ENCODE measurements at places on chromosomes 1 and 21.

DNA sequence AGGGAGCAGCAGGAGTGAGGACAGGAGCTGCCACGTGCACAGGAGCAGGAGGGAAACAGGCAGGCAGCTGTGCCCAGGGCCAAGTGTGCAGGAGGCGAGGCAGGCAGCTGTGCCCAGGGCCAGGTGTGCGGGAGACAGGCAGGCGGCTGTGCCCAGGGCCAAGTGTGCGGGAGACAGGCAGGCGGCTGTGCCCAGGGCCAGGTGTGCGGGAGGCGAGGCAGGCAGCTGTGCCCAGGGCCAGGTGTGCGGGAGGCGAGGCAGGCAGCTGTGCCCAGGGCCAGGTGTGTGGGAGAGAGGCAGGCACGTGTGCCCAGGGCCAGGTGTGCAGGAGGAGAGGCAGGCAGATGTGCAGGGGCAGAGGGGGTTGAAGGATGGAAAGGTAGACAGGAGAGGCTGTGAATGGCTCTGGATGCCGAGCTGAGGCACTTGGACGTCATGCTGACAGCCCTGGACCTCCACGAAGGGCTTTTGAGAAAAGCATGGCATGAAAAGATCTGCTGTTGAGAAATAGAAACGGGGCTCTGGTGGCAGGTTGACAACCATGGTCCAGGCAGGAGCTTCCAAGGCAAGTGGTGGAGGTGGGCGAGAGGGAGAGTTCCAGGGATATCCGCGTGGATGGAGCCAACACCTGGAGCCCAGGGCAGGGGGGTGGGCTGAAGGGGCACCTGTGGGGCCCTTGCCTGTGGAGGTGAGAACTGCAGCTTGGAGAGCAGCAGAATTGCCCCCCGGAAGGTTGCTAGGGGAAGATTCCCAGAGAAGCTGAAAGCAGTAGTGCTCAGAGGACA lies 19.1 kb upstream of the NPHP4 start:
- no peak for DNase-seq

DNA sequence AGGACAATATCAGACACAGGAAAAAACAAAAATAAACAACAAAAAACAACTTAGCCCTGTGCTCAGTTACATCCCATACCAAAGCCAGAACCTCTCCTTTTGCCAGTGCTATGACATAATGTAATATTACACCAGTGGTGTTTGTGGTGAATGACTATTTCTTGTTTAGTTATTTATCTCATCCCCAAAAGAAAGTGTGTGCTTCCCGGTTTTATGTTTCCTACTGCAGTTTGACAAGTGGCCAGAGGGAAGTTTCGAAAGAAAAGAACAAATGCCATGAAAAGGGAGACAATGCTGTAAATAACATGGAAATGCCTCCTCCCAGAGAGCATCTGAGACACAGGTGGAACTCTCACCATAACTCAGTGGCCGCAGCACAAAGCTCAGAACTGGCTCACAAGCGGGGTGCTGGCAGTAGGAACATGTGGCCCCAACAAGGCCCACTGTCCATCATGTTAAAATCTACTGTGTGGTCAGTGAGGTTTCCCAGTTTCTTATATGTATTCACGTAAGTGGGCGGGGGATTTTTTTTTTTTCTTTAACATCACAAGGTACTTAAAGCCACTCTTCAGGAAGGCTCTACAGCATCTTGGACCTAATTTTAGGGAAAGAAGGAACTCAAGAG lies 158.2 kb downstream of the BARHL2 start:
- no peak for DNase-seq

DNA sequence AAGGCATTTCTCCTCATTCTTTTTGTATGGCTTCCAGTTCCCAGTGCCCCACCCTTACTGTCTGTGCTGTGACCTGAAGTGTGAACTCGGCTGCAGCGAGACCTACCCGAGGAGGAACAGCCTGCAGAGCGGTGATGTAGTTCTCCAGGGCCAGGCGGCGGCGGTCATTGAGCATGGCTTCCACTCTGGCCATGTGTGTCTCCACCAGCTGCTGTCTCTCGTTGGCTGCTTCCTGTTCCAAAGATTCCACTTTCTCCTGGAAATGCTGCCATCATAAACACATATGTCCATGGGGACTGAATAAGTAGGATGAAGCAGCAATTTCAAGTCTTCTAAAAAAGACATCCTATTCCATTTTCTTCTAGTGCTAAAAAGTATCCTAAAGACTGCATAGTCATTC lies 195.6 kb downstream of the APP start:
- no peak for DNase-seq

DNA sequence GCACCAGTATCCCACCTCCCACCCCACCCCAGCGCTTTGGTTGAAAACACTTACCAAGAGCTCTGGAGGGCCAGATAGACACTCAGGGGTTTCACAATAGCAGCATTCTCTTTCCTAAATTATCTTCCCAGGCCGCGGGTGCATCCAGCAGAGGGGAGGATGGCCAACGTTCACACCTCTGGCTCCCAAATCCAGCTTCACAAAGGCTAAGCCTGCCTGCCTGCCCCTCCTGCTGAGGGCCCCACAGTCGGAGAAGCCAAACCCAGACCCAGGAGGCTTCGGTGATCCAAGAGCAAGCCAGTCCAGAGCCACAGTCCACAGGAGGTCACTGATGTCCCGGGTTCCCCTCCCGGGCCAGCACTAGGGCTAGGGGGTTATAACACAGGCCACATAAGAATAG lies 231.9 kb downstream of the TRABD2B start:
- DNase-seq = no peak

DNA sequence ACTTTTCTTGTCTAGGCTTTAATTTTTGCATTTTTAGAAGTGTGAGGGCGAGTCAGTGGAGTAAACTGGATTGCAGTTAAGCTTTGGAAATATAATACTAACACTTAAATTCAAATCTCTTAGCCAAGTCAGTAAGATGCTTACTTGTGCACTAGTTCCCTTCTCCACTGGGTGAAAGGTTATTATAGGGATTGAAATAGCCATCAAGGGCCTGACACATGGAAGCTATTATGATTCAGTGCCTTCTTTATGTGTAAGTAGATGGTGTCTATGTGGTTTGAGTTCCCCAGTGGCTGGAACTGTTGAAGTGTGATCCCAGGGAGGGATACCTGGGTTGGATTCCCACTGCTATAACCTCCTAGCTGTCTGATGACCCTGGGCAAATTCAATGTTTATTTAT lies 24.7 kb upstream of the DMRTA2 start:
- no peak for DNase-seq

DNA sequence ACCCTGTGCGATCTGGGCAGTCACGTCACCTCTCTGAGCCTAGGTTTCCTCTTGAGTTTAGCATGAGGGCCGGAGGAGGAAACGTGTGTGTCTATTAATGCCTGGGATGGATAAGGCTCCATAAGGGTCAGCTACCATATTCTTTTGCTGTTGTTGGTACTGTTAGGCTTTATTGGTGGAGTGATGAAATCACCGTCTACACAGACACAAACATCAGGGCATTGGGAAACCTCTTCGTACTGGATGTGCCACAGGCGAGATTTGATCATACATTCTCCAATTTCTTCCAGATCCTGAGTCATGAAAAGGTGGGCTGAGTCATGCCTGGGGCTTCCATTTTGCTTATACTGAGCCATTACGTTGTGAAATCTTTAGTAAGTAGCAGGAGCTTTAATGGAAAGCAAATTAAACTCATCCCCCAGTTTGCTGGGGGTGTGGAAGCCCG lies 24.9 kb upstream of the GRHL3 start:
- no peak for DNase-seq

DNA sequence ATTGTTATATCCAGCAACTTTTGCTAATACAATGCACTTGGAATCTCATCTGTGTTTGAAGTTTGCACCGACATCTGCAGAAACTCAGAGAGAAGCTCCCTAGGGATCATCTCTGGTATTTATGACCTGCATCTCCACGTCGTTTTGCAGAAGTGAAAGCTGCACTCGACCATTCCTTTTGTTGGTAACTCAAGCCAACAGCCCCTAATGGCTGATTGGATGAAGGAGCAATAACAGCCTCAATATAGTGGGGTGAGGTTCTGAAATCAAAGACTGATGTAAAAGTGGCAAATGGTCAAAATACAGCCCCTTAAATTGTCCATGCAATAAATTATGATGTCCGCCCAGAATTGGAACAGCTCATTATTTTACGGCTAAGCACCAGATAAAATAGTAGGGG lies 344.2 kb upstream of the KAZN start:
- no peak for DNase-seq

- DNase-seq = no peak
Observed at GRCh38 chr1:67830928-67831830, 2.1 kb downstream of the GNG12 start.

- DNase-seq = no peak
Observed at GRCh38 chr21:36664662-36664990, 34.3 kb upstream of the SIM2 start.

- DNase-seq = no peak
Observed at GRCh38 chr21:36576441-36576840, 96.5 kb upstream of the CLDN14 start.

DNA sequence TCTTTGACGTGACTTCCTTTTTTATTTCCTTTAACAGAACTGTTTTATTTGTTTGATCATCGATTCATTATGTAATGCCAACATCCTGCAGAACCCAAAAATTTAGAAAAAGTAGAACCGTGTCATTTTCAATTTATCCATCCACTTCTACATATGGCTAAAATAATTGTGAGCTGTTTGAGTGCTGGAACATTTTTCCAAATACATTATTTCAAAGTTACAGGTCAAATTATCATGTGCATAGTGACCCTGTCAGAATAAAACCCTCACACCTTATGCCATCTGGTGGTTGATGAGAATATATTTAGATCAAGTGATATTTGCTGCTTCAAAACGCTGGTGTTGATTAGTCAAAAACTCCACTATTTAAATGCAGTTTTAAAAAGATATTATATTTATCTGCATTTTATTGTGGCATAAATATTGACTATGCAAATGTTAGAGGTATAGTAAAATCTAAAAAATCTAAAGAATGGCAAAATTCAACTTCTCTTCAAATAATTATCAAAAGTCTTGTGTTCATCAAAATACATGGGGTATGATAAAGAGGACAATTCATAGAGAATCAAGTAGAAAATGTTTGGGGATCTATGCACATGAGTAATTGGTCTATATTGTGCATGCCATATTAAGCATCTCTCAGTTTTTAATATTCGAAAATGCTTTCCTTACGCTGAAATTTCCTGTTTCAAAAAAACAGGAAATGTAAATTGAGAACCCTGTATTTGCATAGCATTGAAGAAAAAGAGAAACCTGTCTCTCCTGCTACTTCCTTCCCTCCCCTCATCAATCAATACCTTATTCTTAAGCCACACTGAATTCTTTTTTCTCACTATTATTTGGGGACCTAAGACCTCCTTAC lies 39.7 kb downstream of the UBE2U start:
- DNase-seq = peak; percentile 74

GRCh38 chr1:54548389-54549044 lies 489 bp downstream of the ACOT11 start:
- no peak for DNase-seq

DNA sequence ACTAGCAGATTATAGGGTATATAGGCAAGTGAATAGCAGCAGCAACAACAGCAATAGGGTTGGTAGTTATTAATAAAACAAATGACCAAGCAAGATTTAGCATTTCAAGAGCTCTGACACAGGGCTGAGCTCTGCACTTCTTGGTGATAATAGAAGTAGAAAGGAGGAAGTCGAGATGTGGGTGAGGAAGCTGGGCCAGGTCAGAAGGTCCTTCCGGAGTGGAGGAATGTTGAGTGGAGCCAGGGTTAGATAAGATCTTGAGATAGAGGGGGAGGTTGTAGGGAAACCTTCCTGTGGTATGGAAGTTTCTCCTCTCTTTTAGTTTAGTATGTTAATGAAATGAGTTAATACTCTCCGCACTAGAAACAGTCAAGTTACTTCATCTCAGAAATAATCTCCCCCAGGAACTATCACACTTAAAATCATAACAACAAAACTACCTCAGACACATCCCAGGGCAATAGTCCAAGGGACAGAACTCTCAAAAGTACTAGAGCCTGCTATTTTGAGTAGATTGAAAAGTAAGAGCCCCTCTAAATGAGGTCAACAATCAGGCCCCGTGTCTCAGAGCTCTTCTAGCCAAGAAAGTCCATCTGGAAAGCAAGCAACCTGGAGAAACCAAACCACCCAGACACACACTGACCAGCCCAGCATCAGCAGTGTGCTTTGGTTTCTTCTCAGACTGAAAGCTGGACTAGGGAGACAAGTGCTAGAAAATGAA lies 45.4 kb upstream of the ATP1B1 start:
- peak; percentile 43 for DNase-seq

GRCh38 chr1:32828341-32828740 lies 10.9 kb downstream of the S100PBP start:
- DNase-seq = peak; percentile 6

DNA sequence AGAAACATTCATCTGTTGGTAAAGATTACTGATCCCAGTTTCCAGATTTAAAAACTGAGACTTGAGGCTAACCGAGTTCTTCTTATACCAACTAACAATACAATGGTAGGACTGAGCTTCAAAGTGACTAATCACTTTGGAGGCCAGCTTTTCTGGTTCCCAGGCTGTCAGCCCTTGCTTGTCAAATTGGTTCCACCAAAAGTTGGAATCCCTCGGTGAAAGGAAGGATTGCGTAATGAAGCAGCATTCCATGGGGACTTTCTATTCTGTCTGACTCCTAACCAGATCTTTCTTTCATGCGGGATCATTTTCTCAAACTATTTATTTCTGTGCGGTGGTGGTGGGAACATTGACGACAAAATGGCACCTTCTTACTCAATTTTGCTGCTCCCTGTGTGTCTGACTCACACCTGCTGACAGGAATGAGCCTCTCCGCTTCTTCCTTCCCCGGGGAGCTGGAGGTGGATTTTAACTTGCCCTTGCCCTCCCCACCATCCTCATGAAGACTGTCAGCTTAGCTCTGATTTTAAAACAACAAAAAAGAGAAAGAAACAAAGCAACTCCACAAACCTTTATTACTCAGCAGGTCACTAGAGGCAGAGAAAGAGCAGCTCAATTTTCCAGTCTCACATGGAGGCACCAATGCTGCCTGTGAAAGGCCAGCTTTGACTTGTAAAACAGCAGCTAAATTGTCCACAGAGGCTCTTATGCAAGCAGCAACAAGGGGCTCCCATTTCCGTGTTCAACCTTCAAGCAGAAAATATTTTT lies 32.9 kb upstream of the RASAL2 start:
- no peak for DNase-seq

DNA sequence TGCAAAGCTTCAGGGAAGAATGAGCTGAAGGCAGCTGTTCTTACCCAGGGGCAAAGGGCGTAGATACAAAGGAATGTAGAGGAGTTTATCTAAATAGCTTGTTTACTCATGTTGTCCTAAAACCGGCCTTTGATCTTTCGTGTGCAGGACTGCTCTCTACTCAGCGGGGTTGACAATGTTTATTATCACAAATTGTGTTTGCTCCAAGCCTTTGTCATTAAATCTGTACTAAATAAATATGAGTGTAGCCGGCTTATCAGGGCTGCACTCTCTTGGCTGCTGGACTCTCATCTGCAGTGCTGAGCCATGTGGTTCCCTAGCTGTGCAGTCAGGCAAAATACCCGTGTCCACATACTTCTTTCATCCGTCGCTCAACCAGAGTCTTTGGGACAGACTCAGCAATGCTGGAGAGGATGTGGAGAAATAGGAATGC lies 199.0 kb downstream of the LBR start:
- DNase-seq = no peak

GRCh38 chr1:77134359-77134758 lies 84.9 kb downstream of the PIGK start:
- no peak for DNase-seq
